ENCODE measurements at places on chromosomes 5 and 9.

DNA sequence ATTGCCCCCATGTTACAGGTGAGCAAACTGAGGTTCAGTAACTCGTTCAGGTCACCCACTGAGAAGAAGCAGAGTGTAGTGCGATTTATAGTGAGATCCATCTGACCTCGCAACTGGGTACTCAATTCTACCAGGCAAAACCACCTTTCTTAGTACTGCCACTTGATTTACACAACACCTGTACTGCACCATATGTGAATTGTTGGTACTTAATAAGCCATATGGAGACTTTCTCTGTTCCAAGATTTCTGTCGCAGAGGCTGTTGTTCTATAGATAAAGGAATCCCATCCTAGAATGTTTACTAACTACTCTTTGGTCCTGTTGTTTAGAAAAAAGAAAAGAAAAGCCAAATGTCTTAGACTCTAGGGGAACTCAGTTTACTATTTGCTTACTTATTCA is 287.5 kb downstream of the KCTD16 start:
- DNase-seq, result no peak

GRCh38 chr9:126393876-126394275 is 67.2 kb downstream of the MVB12B start:
- no peak for DNase-seq

- no peak for DNase-seq
Observed at GRCh38 chr5:160616712-160617497, 195.2 kb downstream of the PTTG1 start.

DNA sequence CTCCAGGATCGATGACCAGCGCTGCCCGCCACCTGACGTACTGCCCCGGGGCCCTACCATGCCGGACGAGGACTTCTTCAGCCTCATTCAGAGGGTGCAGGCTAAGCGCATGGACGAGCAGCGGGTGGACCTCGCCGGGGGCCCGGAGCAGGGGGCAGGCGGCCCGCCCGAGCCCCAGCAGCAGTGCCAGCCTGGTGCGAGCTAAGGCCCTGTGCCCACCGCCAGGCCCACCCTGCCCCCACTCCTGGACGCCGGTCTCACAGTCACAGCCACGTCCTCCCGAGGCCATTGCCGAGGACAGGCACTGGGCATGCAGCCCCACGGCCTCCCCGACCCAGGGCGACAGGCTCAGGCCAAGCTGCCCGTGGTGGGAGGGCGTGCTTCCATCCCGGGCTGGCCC is 5.5 kb downstream of the DNLZ start:
- no peak for DNase-seq

- DNase-seq, result no peak
Observed at GRCh38 chr9:135962696-135963307, 1.6 kb upstream of the UBAC1 start.

Data from stimulated activated CD4-positive, alpha-beta T cell treated with anti-CD3 and anti-CD28 coated beads, Interleukin-12 subunit alpha, Interleukin-12 subunit beta, amount 100 ng/mL, for 4 hours (primary cell).